NCI-H82 (cell line): ENCODE measurements at places on chromosomes 16 and 17.

GRCh38 chr16:22316411-22316811 lies 19.2 kb downstream of the POLR3E start:
- DNase-seq: no peak

DNA sequence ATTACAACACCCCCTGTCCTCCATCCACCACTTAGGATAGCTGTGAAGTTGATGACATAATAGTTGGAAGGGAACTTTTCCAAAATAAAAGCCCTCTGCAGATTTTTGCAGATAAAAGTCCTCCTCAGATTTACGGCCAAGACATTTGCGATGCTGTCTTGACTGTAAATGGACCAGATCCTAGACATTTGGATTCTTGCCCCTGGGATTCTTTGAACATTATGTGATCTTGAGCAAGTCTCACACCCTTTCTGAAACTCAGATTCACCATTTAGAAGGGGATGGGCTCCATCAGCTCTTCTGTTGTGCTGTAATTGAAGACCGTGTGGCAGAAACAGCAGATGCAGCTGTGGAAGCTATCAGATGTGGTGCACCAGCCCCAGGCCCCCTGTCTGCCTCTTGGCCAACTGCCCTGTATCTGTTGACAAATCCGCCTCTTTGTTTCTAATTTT lies 153.9 kb upstream of the CACNG3 start:
- DNase-seq: no peak

DNA sequence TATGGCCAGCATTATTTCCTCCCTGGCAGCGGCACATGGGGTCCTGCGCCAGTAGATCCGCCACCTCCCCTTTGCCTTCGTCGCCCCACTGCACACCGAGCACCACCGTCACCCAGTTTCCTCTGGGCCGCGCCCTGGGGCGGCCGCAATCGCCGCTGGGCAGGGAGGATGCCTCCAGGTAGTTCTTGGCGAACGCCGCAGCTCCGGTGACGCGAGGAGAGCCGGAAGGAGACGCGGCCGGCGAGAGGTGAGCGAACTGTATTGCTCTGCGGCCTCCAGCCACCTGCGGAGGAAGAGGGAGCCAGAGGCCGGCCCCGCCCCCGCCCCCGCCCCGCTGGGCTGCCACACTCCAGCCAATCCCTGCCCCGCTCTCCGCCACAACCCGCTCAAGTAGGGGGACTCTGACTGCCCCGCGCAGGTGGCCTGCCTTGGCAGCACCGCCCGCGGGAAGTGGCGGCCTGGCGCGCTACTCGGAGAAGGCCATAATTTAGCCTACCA lies 11.8 kb upstream of the SLFN13 start:
- peak; percentile 50 for DNase-seq

DNA sequence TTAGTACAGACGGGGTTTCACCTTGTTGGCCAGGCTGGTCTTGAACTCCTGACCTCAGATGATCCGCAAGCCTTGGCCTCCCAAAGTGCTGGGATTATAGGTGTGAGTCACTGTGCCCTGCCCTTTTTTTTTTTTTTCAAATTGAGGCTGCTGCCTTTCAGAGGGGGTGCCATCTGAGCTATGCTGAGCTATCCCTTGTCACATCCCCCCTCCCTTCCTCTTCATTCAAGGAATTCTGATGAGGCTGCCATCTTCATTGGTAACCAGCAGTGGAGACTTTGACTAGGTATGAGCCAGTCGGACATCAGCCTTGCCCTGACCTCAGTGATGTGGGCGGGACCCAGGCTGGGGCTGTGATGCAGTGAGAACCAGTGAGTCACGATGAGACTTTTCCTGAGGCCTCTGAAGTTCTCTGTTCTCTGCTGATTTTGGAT lies 24.4 kb upstream of the GPT2 start:
- no peak for DNase-seq

GRCh38 chr17:8018436-8018835 lies 16.0 kb downstream of the GUCY2D start:
- peak; percentile 60 for DNase-seq

GRCh38 chr17:73639932-73640331 lies 4.3 kb downstream of the SDK2 start:
- no peak for DNase-seq

DNA sequence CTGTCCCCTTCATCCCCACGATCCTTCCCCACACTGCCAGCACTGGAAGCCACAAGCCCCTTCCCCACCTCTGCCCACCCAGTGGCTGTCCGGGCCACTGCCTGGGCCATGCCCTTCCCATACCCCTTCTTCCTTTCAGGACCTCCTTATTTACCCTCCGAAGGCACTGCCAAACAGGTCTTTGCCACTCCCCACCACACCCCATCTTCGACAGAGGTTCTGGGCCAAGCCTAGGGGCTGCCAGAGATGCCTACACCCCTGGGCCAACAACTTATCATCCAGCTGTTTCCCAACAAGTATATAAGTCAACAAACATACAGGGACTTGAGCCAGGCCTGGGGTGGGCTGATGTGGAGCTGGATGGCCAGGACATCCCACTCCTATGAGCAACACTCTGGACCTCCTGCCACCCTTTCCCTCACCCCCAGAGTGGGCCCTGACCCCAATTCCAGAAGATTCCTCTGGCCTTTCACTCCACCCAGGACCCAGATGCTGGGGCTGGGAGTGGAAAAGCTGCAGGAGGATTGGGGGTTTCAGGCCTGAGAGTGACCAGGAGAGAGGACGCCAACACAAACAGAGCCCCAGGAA lies 1.5 kb upstream of the PPP1R1B start:
- DNase-seq: no peak

DNA sequence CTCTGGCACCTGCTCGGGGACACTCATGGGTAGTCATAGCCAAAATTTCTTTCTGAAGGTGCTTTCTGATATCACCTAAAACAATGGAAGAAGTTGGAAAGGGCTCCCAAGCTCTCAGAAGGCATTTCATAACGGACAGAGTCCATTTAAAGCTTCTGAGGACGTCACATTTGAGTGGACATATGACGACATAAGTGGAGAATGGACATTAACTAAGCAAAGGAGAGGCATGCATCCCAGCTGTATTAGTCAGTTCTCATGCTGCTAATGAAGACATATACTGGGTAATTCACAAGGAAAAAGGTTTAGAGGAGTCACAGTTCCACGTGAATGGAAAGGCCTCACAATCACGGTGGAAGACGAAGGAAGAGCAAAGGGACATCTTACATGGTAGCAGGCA lies 260.2 kb upstream of the DYNLRB2 start:
- DNase-seq: no peak

DNA sequence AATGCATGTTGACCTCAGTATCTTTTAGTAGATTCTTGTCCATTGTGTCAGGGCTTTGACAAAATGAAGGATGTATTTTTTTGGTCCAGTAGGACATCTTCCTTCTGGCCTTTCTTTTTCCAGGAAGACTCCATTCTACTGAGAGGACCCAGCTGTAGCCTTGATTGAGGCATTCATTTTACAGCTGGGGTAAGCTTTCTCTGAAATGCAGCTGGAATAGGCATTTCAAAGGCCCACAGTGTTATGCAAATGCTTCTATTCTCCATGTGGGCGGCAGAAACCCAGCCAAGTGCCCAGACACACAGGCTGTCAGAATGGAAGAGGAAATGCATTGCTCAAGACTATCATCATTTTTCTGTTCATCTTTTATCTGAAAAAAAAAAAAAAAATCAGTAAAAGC lies 629.0 kb upstream of the CDH8 start:
- no peak for DNase-seq

DNA sequence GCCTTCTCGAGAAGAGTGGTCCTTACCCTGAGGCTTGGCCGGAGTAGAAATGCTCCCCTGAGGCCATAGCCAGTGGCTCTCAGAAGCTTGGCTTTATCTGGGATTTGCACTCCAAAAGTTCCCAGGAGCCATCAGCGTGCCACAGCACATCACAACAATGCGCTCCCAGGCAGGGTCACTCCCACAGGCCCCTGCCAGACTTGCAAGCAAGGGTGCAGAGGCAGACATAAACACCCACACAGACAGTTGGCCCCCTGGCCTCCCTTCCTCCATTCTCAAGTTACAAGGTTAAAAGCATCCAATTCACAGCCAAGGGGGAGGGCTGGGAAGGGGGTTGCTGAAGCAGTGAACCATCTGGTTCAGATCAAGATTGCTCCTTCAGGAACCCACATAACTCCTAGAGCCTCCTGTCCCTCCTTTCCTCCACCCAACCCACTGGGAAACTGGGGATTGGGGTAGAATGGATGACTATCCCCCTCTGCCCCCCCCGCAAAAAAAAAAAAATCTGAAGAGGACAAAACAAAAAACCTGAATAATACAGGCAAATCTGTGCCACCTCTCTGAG lies 1.8 kb downstream of the ST3GAL2 start:
- peak; percentile 96 for DNase-seq

DNA sequence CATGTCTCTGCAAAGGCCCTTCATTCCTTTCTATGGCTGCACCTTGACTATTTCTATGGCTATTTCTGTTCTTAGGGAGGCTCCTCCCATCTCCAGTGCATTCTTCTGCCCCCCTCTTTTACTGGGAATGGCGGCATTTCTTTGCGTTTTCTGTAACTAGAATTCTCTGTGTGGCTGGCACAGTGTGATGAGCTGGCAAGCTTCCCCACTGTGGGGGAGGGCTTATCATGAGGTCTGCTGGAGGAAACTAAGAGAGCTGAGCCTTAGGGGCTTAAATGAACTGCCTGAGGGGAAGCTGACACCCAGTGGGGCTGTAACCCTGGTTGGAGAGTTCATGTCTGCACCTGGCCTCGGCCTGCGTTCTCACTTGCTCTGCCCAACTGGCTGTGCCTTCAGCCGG lies 1.5 kb upstream of the CARD14 start:
- DNase-seq: no peak

DNA sequence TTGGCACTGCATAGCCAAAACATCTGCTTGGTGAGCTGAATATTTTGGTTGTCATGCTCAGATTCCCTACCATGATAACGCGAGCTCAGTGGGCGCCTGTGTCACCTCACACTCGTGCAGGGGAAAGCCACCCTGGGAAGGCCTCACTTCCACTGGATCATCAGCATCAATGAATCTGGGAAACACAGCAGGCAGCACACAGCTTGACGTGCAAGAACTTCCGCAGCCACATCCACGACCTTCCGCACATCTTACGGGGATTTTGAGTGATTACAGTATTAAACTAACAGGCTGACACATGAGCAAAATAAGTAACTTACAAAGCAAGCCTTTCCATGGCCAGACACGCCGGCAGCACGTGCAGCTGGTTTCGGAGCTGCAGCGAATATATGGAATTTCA lies 54.7 kb upstream of the FOXF1 start:
- DNase-seq: no peak

DNA sequence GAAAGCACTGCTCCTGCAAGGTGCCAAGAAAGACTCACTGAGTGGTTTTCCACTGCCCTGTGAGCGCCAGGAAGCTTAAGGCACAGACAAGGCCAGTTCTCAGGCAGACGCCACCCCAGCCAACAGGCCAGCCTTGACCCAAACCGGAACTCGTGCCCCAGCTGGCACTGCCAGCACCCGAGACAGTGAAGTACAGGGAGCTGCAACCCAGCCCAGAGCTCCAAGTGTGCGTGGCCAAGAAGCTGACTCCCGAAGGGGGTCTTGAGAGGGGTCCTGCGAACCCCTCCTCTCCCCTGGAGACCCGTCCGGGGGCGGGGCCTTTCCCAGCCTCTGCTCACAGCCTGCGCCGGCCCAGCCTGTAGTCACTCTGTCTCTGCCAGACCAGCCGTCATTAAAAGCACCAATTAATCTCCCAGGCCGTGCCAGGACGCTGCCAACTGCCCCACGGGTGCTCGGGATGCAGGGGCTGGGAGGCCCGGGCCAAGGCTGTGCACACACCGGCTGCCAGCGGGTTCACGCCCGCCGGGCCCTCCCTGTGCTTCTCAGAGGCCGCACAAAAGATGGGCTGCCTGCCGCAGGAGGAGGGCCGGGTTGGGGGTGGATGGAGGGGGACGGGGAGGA lies 4.4 kb upstream of the SOX8 start:
- no peak for DNase-seq

DNA sequence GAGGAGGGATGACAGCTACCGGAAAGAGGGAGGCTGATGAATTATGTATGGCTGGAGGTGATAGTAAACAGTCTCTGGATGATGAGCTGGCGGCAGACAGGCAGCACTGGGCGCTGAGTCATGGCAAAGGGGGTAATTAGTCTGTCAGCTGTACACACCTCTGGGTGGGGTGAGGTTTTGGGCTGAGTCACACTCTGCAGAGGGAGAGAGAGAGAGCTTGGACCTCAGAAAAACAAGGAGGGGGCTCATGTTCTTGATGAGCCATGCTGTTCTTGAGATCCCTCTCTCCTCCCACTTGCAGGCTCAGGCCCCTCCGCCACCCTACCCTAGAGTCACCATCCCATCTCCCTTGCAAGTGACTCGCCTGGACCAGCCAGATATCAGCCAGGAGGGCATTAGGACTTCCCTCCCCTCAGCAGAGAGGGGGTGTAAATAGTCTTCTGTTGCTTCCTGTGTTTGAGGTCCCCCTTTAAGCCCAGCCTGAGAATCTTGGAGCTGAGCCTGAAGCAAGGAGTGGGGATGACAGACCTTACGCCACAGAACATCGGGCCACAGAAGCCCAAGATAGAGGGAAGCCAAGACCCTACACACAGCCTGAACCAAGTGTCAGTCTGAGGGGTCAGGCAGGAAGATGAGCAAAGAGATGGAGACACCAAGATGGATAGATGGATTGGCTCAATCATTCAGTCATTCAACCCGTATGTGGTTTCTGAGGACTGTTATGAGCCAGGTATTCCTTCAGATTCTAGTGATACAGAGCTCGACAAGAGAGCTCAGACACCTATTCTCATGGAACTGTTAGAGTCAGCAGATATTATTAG lies 383.2 kb upstream of the CCL2 start:
- DNase-seq: peak; percentile 8

GRCh38 chr16:72199761-72200337 lies 27.9 kb upstream of the PMFBP1 start:
- no peak for DNase-seq
